ENCODE measurements at places on chromosomes 12 and 14. TPM values are rescaled to one million over a fixed set of nuclear protein-coding genes. Genes with fewer than 3 reads are reported as not detected.

GRCh38 chr12:26467351-26467750, 272.0 kb downstream of the SSPN start:
- no peak for DNase-seq
- H3K4me1 ChIP-seq: no peaks in the 10 kb centered on the region
- H3K27me3 ChIP-seq: no peaks in the 10 kb centered on the region
- no peak overlapping the region for H3K4me3 ChIP-seq
- no peaks in the 10 kb centered on the region for H3K36me3 ChIP-seq
- no peak overlapping the region for H3K27ac ChIP-seq

- H3K36me3 ChIP-seq: no peaks in the 10 kb centered on the region
- no peak overlapping the region for H3K27ac ChIP-seq
- peak; percentile 38 for DNase-seq
- peaks cover 33% of the 10 kb centered on the region for H3K27me3 ChIP-seq
Measured at GRCh38 chr12:48863291-48863690, 2.4 kb downstream of the RND1 start.

DNA sequence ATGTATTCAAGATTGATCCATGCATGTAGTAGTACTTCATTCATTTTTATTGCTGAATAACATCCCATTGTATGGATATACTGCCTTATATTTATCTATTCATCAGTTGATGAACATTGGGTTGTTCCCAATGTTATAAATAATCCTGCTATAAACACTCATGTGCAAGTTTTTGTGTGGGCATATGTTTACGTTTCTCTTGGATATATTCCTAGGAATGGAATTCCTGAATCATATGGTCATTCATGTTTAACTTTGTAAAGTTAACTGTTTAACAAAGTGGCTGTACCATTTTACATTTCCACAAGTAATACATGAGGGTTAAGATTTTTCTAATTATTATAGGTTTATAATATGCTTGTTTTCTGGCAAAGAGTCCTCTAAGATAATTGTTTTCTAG, 1568.2 kb upstream of the SEL1L start:
- H3K27ac ChIP-seq: no peak overlapping the region
- DNase-seq: no peak
- H3K27me3 ChIP-seq: no peaks in the 10 kb centered on the region
- no peaks in the 10 kb centered on the region for H3K36me3 ChIP-seq

GRCh38 chr12:25775968-25776367, 182.5 kb upstream of the RASSF8 start:
- H3K4me3 ChIP-seq: no peak overlapping the region
- H3K27me3 ChIP-seq: no peaks in the 10 kb centered on the region
- no peaks in the 10 kb centered on the region for H3K36me3 ChIP-seq
- H3K4me1 ChIP-seq: peaks cover 12% of the 10 kb centered on the region

The E2F7 gene
- total RNA-seq: 16.5 TPM

- no peaks in the 10 kb centered on the region for H3K27me3 ChIP-seq
- H3K36me3 ChIP-seq: no peaks in the 10 kb centered on the region
- H3K4me3 ChIP-seq: no peak overlapping the region
- DNase-seq: no peak
Measured at GRCh38 chr12:116245189-116245588, 32.3 kb downstream of the MED13L start.

The WDHD1 gene
- 9.4 TPM for total RNA-seq

DNA sequence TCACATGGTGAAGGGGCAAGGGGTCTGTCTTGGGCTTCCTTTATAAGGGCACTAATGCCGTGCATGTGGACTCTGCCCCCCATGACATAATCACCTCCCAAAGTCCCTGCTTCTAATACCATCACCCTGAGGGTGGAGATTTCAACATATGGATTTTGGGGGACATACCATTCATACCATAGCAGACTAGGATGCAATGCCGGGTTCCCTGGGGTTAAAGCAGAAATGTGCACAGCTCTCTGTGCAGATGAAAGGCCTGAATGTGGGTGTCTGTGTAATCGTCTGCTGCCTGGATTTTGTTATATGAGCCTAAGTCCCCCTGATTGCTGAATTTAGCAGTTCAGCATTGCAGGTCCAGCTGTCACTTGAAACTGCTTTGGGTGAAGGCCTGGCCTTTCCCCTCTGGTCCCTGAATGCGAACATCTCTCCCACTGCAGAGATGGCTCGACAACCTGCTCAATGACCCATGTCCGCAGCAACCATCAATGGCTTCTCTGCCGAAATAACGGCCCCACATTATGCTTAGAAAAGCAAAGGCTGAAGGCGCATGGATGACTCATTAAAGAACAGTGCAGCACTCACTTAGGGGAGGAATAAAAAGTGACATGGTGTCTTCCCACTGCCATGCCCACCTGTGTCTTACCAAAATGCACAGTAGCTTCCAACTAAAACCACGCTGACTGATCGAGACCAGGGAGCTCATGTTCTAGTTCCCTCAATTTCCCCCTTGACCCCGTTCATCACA, 286.3 kb downstream of the DPF3 start:
- H3K27ac ChIP-seq: peak overlapping the region; percentile 80
- no peak overlapping the region for H3K4me3 ChIP-seq
- no peaks in the 10 kb centered on the region for H3K27me3 ChIP-seq

GRCh38 chr14:56805992-56806727, 4.1 kb downstream of the OTX2 start:
- no peaks in the 10 kb centered on the region for H3K4me1 ChIP-seq
- H3K4me3 ChIP-seq: no peak overlapping the region
- DNase-seq: no peak
- peaks cover 97% of the 10 kb centered on the region for H3K27me3 ChIP-seq
- no peaks in the 10 kb centered on the region for H3K36me3 ChIP-seq
- H3K27ac ChIP-seq: no peak overlapping the region

DNA sequence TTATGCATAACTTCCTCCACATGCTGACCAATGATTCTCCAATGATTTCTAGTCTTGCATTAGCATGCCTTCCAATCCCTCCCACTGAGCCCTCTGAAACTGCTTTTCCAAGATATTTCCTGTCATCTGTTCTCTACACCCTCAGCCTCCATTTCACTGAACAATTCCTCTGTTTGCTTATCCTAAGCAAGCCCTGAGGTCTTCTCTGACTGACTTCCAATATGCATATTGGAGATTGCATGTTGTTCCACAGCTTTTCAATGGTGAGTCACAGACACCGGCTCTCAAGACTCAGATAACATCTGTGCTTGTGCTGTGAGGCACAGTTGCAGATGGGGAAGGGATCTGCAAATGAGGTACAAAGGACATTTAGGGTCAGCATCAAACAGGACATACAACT, 141.0 kb downstream of the SLC16A7 start:
- no peak overlapping the region for H3K27ac ChIP-seq
- DNase-seq: peak; percentile 91
- H3K4me1 ChIP-seq: peaks cover 23% of the 10 kb centered on the region
- H3K27me3 ChIP-seq: no peaks in the 10 kb centered on the region
- no peaks in the 10 kb centered on the region for H3K36me3 ChIP-seq

DNA sequence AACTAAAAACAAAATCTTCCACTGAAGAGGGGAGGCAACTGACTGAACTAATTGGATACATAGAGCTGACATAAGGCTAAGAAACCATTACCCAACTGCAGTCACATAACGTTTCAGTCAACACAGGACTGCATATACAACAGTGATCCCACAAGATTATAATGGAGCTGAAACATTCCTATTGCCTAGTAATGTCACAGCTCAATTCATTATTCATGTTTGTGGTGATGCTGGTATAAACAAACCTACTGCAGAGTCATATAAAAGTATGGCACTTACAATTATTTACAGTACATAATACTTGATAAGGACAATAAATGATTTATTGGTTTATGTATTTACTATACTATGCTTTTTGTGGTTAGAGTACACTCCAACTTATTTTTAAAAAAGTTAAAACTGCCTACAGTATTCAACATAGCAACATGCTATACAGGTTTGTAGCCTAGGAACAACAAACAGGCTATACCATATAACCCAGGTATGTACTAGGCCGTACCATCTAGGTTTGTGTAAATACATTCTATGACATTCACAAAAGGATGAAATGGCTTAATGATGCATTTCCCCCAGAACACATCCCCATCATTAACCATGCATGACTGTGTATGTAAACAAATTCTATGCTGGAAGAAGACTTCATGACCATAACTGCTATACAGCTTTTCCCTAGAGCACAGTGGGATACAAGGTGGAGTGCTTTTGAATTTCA, 4.3 kb downstream of the NAP1L1 start:
- H3K27me3 ChIP-seq: no peaks in the 10 kb centered on the region
- no peak overlapping the region for H3K27ac ChIP-seq
- peaks cover 10% of the 10 kb centered on the region for H3K4me1 ChIP-seq
- H3K36me3 ChIP-seq: peaks cover 9% of the 10 kb centered on the region
- DNase-seq: no peak

DNA sequence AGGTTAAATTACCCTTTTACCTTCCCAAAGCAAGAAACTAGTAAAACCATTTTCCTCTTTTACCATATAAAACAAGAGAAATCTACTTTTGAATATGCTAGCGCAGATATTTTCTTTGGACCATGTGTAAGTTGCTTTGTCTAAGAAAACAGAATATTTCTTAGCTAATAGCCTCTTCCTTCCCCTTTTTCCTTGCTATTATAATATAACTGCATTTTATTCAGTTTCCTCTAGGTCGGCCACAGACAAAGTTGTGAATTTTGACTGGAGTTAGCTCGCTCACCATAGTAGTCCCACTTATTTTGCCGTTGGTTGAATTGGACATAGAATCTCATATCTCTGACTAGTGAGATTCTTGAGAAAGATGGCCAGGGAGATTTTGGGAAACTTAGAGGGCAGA, 115.6 kb downstream of the PLEKHA5 start:
- H3K4me3 ChIP-seq: no peak overlapping the region
- DNase-seq: no peak
- peak overlapping the region; percentile 62 for H3K27ac ChIP-seq
- H3K36me3 ChIP-seq: no peaks in the 10 kb centered on the region
- no peaks in the 10 kb centered on the region for H3K27me3 ChIP-seq

DNA sequence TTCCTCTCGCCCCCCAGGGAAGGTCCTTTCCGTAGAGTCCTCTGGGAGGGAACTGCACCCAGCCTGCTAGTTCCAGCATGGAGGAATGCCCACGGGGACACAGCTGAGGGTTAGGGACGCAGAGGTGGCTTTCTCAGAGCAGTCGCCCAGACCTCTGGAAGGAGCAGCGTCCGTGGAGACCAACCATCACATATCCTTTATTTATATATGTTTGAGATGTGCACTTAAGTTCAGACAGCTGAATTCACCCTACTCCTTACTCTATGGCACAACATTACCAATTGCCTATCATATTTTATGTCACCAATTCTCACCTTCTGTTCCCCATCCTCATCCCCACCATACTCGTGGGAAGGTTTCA, 305.6 kb upstream of the DIO3 start:
- no peak for DNase-seq
- H3K4me1 ChIP-seq: no peaks in the 10 kb centered on the region
- peaks cover 9% of the 10 kb centered on the region for H3K27me3 ChIP-seq
- H3K27ac ChIP-seq: no peak overlapping the region
- H3K4me3 ChIP-seq: no peak overlapping the region
- H3K36me3 ChIP-seq: no peaks in the 10 kb centered on the region

The KCNH5 gene
- total RNA-seq: not detected

DNA sequence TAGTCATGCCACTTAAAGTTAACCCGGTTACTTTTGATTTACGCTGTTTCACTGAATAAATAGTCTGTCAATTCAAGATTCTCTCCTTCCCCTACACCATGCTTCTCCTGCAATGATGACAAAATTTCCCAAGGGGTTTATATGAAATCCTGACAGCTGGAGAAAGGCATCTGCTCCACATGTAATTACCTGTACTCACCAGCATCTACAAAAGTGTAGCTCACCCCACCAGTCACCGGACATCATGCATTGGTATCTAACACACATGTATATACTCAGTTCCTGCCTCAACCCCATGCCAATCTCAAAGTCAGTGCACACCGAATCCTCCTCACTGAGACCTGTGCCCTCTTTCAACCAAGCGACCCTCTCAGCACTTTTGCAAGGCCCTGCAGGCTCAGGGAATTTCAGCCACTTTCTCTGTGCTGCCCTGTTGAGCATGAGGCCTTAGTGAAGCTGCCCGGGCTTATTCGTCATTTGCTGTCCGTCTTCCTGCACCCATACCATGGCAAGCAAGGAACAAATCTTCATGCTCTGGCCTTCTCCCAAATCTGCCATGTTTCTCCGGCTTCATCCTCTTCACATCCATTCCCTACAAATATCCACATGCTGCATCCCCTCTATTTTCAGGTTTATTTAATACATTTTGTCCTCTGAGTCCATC, 131.6 kb downstream of the SEC23A start:
- no peak overlapping the region for H3K27ac ChIP-seq
- no peaks in the 10 kb centered on the region for H3K27me3 ChIP-seq
- no peak overlapping the region for H3K4me3 ChIP-seq

GRCh38 chr14:65187421-65188049, 85.2 kb upstream of the MAX start:
- H3K4me1 ChIP-seq: peaks cover 4% of the 10 kb centered on the region
- no peaks in the 10 kb centered on the region for H3K27me3 ChIP-seq
- no peaks in the 10 kb centered on the region for H3K36me3 ChIP-seq
- no peak for DNase-seq

DNA sequence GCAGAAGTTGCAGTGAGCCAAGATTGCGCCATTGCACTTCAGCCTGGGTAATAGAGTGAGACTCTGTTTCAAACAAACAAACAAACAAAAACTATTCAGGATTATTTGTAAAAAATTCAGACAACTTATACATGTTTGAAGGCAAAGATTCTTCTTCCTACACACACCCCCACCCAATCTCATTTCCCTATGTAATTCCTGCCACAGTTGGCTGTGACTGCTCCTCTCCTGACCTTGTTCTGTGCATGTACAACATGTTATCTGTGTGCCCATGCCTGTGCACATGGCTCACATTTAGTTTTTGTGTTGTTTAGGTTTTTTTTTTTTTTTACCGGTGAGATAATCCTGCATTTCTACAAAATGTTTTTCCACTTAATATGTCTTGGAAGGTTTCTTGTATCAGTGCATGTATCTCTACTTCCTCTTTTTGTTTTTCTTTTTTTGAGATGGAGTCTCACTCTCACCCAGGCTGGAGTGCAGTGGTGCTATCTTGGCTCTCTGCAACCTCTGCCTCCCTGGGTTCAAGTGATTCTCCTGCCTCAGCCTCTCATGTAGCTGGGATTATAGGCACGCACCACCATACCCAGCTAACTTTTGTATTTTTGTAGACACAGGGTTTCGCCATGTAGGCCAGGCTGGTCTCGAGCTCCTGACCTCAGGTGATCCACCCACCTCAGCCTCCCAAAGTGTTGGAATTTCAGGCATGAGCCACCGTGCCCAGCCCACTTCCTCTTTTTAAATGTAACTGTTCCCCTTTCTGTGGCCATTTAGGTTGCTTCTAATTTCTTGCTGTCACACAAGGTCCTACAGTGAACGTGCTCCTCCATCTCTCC, 8.7 kb downstream of the CFAP251 start:
- peaks cover 11% of the 10 kb centered on the region for H3K36me3 ChIP-seq
- H3K27me3 ChIP-seq: no peaks in the 10 kb centered on the region
- H3K4me3 ChIP-seq: no peak overlapping the region
